ENCODE measurements at places on chromosomes 2 and 18. TPM values are rescaled to one million over a fixed set of nuclear protein-coding genes. Genes with fewer than 3 reads are reported as not detected.

CRYGC gene
- total RNA-seq = not detected

- no peak for DNase-seq
- no peaks in the 10 kb centered on the region for H3K4me1 ChIP-seq
- H3K36me3 ChIP-seq = no peaks in the 10 kb centered on the region
- no peak overlapping the region for H3K4me3 ChIP-seq
Observed at GRCh38 chr2:161430386-161430785, 14.3 kb downstream of the TBR1 start.

GRCh38 chr2:60422826-60423483 lies 130.5 kb downstream of the BCL11A start:
- H3K27ac ChIP-seq = no peak overlapping the region
- H3K36me3 ChIP-seq = no peaks in the 10 kb centered on the region
- DNase-seq = no peak
- no peaks in the 10 kb centered on the region for H3K4me1 ChIP-seq
- H3K4me3 ChIP-seq = no peak overlapping the region

- DNase-seq = no peak
- 0 out of 2 replicates have a peak, but pooled peaks cover 4% of the 10 kb centered on the region for H3K4me1 ChIP-seq
- no peak overlapping the region for H3K4me3 ChIP-seq
- H3K27me3 ChIP-seq = peaks cover 6% of the 10 kb centered on the region
- H3K36me3 ChIP-seq = no peaks in the 10 kb centered on the region
Observed at GRCh38 chr2:11872247-11872947, 126.0 kb downstream of the LPIN1 start.

- H3K36me3 ChIP-seq = no peaks in the 10 kb centered on the region
- no peak for DNase-seq
- H3K27ac ChIP-seq = no peak overlapping the region
- peaks cover 4% of the 10 kb centered on the region for H3K4me1 ChIP-seq
Observed at GRCh38 chr2:236568922-236569572, 578 bp upstream of the ACKR3 start.

HES6 gene
- 0.86 TPM for total RNA-seq

FARSB gene
- 17.7 TPM for total RNA-seq

GRCh38 chr2:205609113-205609512 lies 73.2 kb upstream of the NRP2 start:
- H3K27ac ChIP-seq = no peak overlapping the region
- no peak for DNase-seq
- H3K36me3 ChIP-seq = no peaks in the 10 kb centered on the region
- H3K4me1 ChIP-seq = peaks cover 4% of the 10 kb centered on the region

DNA sequence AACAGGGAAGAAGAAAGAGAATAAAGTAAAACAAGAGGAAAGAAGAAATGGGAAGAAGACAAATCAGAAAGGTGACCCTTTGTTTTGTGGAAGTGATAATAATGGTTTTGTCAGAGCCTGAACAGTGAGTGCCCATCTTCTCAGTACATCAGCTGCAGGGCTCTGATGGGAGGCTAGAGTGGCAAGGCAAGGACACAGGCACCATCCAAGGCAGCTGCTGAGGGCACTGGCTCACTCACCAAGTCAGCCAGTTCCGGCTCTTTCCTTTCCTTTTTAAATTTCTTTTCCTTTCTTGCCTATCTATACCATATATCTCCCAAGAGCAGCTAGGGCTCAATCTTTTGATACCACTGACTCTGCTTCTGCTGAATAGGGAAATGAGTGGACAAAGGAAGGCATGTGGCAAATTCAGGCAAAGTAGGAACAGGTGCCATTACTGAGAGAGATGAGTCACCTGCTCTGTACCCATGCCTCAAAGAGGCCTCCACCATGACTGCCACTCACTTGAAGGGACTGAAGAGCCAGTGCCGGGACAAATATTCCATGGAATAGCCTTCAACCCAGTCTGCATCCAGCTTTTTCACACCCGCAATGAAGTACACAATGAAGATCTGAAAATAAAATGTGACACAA lies 6.2 kb downstream of the GGCX start:
- H3K4me3 ChIP-seq = no peak overlapping the region
- DNase-seq = no peak
- H3K27me3 ChIP-seq = no peaks in the 10 kb centered on the region
- no peak overlapping the region for H3K27ac ChIP-seq
- peaks cover 16% of the 10 kb centered on the region for H3K36me3 ChIP-seq
- peaks cover 19% of the 10 kb centered on the region for H3K4me1 ChIP-seq

DNA sequence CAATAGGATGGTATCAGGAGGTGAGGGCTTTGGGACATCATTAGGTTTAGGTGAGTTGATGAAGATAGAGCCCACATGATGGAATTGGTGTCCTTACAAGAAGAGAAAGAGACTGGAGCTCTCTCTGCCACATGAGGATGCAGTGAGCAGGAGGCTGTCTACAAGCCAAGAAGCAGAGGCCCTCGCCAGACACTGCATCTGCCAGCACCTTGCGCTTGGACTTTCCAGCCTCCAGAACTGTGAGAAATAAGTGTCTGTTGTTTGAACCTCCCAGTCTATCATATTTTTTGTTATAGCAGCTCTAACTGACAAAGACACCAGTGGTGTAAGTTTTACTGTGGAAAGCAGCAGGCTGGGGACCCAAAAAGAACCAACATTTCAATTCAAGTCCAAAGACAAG lies 571.1 kb upstream of the ID2 start:
- H3K4me3 ChIP-seq = no peak overlapping the region
- no peaks in the 10 kb centered on the region for H3K36me3 ChIP-seq
- DNase-seq = no peak
- H3K4me1 ChIP-seq = no peaks in the 10 kb centered on the region
- H3K27me3 ChIP-seq = no peaks in the 10 kb centered on the region
- no peak overlapping the region for H3K27ac ChIP-seq

DNA sequence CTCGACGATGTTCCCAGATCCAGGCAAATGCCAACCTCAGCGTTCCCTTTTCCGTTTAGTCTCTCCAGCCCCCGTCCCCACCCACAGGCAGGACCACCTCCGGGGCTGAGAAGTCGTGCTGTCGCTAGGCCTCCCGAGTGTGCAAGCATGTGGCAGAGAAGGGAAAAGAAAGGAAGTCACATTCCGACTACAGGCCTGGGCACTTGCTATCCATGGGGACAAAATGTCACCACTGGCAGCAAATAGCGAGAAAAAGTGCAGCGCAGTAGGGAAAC lies 420 bp downstream of the PIGN start:
- peak overlapping the region; percentile 100 for H3K4me3 ChIP-seq
- H3K36me3 ChIP-seq = no peaks in the 10 kb centered on the region
- DNase-seq = no peak
- no peaks in the 10 kb centered on the region for H3K27me3 ChIP-seq

- no peaks in the 10 kb centered on the region for H3K27me3 ChIP-seq
- H3K27ac ChIP-seq = no peak overlapping the region
- H3K4me3 ChIP-seq = no peak overlapping the region
Observed at GRCh38 chr18:67510831-67511230, 5.7 kb downstream of the DSEL start.

GRCh38 chr2:223576873-223577272 lies 25.3 kb downstream of the SCG2 start:
- H3K27ac ChIP-seq = peak overlapping the region; percentile 71
- H3K36me3 ChIP-seq = no peaks in the 10 kb centered on the region
- peaks cover 22% of the 10 kb centered on the region for H3K4me1 ChIP-seq

EFEMP1 gene
- 1,498 TPM for total RNA-seq

- peaks cover 15% of the 10 kb centered on the region for H3K4me1 ChIP-seq
- H3K27ac ChIP-seq = no peak overlapping the region
- no peaks in the 10 kb centered on the region for H3K36me3 ChIP-seq
- no peak for DNase-seq
- no peak overlapping the region for H3K4me3 ChIP-seq
- H3K27me3 ChIP-seq = no peaks in the 10 kb centered on the region
Observed at GRCh38 chr2:23476786-23477185, 91.8 kb downstream of the KLHL29 start.

DNA sequence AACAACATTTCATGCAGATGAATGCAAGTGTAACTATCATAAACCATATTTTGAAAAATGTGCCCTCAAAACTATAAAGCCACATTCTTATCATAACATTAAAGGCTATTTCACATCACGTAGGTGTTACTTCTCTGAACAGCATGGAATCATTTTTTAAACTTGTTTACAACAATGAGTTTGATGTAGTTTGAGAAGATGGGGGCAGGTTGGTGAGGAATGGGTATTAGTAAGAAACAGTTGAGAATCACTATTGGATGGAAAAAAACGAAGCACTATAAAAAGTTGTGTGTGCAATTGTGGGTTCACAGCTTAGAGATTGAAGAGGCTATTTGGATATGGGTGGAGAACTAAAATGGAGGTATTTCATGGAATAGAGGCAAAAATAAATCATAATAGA lies 569.1 kb downstream of the ARHGAP15 start:
- no peaks in the 10 kb centered on the region for H3K4me1 ChIP-seq
- H3K27me3 ChIP-seq = no peaks in the 10 kb centered on the region
- no peak for DNase-seq
- no peak overlapping the region for H3K27ac ChIP-seq
- no peak overlapping the region for H3K4me3 ChIP-seq

DNA sequence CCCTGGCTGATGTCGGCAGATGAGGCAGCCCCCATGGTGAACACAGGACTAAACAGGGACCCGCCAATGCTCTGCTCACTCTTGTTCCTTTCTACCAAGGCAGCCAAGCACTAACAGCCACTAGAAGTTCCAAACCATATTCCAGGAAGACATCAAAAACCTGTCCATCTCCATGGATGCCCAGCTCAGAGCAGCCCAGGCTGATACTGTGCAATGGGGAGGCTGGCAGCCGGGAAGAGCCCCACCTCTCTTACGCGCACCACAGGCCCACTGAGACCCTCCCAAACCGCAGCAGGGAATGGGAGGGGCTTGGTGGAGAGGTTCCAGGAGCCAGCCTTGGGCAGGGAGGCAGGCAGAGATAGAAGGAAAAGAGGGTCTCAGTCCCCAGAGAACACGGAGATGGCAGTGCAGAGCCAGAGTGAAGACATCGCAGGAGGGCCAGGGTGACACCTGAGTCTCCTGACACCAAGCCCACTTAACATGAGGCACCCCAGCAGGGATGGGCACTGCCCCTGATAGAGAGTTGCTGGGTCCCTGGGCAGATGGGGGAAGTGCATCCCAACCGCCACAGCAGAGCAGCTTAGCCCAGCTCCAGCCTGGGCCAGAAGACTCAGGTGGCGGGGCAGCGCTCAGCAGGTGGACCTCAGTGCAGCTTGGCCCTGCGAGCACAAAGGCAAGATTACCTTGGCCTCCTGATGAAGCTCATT lies 3.4 kb downstream of the HS6ST1 start:
- peaks cover 10% of the 10 kb centered on the region for H3K4me1 ChIP-seq
- no peak for DNase-seq
- no peaks in the 10 kb centered on the region for H3K27me3 ChIP-seq
- no peak overlapping the region for H3K4me3 ChIP-seq
- H3K36me3 ChIP-seq = no peaks in the 10 kb centered on the region

SLC30A3 gene
- total RNA-seq = not detected
